ENCODE measurements at places on chromosomes 4 and X.

GRCh38 chrX:107700317-107700774, 72.0 kb downstream of the PRPS1 start:
- DNase-seq, result no peak

- no peak for DNase-seq
Observed at GRCh38 chr4:150308824-150309472, 230.7 kb downstream of the DCLK2 start.

GRCh38 chr4:95360906-95361695, 187.7 kb downstream of the UNC5C start:
- no peak for DNase-seq

- DNase-seq, result no peak
Observed at GRCh38 chrX:11458170-11458569, 165.0 kb downstream of the AMELX start.

DNA sequence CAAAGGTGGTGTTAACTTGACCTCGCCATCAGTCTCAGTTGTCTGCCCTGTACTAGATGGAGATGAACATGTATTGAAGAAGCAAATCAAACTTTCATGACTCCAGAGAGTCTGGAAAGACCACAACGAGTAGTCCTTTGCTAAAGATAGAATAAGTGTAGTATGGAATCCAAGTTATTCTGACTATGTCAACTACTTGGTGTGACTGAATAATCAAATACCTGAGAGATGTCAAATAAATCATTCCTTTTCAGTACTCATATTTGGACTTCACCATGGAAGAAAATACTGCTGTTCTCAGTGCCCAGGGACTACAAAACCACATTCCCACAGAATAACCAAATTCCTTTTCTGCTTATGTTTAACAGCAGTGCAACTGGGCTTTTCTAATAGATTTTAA, 161.2 kb upstream of the SPRY1 start:
- DNase-seq, result no peak

DNA sequence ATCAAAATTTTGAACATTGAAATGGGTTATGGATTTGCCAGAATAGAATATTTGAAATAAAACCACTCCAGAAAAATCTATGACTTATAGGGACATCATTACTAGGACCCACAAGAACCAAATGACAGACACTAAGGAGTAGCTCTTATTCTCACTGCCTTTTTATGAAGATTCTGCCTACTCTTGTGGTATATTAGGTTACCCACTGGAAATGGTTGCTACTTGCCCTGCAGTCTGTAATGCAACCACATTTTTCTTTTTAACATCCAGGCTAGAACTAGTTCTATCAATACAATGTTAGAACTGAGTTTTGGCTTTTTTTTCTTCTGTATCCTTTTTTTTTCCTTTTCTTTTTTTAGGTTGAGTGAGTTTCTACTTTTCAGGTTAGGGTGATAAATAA, 158.9 kb downstream of the PPP1R2C start:
- no peak for DNase-seq

GRCh38 chr4:74376888-74377483, 12.0 kb downstream of the EREG start:
- DNase-seq, result no peak

DNA sequence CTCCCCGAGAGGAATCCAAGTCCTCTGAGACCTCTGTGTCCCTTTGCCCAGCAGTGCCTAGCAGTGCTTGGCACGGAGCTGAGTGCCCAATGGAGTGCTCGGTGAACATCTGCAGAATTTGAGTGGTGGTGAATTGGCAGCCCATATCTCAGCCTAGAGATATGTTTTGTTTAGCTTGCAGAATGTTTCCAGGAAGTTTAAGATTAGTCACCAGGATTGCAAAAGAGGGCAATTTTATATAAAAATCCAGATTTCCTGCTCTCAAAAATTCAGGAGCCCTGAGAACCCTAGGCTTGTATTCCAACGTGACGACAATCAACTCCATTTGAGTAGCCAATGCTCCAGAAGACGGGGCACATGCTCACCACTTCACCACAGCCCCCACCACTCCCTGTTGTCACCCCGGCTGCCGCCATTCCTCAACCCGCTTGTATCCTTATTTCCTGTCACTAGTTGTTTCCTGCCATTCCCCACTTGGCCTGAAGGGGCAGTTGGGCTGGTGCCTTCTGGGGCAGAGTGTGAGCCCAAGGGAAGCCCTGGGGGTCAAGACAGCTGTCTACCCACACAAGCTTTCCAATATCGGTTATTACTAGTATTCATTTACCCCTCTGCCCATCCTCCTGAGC, 116.9 kb downstream of the EFNB1 start:
- no peak for DNase-seq

GRCh38 chr4:138833974-138834373, 181.6 kb upstream of the NOCT start:
- DNase-seq, result no peak

GRCh38 chr4:184420402-184420801, 53.9 kb downstream of the IRF2 start:
- no peak for DNase-seq

- DNase-seq, result no peak
Observed at GRCh38 chr4:110075083-110075738, 123.2 kb downstream of the ELOVL6 start.

GRCh38 chr4:174397366-174398155, 113.8 kb downstream of the CEP44 start:
- DNase-seq, result no peak

DNA sequence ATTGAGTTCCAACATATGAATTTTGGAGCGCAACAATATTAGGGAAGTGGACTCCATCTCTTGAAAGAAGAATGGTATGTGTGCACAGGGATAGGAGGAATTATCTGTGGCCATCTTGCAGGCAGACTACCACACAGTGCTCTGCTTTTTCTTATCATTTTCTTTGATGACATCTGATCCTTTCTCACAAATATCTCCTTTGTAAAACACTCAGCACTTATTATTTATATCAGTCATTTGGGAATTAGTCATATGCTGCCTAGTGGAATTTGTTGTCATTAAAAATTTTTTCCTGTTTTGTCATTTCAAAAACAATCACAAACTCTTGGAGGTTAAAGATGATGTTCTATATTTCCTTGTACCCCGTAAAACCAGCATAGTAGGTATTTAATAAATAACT, 444.3 kb upstream of the ATOH1 start:
- no peak for DNase-seq

GRCh38 chrX:82335772-82336171, 1133.9 kb downstream of the SH3BGRL start:
- no peak for DNase-seq

DNA sequence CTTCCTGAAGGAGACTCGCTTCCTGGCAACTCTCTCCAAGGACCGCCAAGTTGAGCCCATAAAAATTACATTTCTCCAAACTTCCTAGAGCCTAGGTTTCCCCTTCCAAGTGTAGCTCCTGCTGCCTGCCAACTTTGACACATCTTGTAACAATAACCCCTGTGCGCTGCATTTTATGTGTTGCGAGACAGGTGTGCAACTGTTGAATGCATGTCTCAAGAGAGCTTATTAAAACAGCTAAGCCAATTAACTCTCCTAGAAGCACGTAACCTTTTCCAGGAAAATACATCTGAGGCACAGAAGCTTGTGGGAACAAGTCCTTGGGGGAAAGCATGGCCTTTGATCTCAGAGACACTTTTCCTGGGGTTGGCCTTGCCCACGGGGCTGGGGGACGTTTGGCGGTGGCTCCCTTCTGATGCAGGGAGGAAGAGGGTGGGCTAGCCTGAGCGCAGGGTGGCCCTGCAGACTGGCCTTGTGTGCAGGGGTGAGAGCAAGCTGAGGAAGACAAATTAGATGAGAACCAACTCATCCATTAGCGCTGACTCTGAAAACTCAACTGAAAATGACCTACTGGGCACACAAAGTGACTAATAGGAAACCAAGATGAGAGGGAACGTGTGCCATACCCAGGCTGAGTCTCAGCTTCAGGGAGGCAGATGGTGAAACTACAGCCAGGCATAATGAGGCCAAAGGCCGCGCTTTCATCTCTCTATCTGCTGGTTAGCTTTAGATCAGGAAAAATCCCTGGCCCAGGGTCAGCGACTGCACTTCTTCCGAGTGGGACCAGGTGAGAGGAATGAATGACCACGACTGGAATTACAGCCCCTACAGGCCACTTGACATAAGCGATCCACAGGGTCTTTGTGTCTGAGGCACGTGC, 75.3 kb downstream of the ENPP6 start:
- no peak for DNase-seq

Measured in cortex of kidney (tissue), 1 donor.